Myometrial cell (primary cell): ENCODE measurements at places on chromosomes 2 and 18. TPM values are rescaled to one million over a fixed set of nuclear protein-coding genes. Genes with fewer than 3 reads are reported as not detected.

Gene WDR33
- 12.7 and 14.2 TPM in 2 replicates for total RNA-seq

Gene TLX2
- not detected in 2 replicates for total RNA-seq

Gene EVX2
- not detected in 2 replicates for total RNA-seq

Gene CRYBA2
- not detected in 2 replicates for total RNA-seq

Gene STAM2
- total RNA-seq: 31.7 and 38.3 TPM in 2 replicates

Gene DSG1
- total RNA-seq: not detected in 2 replicates

Gene CNGA3
- total RNA-seq: not detected in 2 replicates

Gene PLGLB2
- not detected in 2 replicates for total RNA-seq

Gene EN1
- total RNA-seq: not detected in 2 replicates

Gene CFAP65
- total RNA-seq: not detected in 2 replicates

Gene SS18
- 56.8 and 63.6 TPM in 2 replicates for total RNA-seq

Gene CRYGD
- not detected in 2 replicates for total RNA-seq

Gene FAM110C
- not detected in 2 replicates for total RNA-seq

Gene IFIH1
- total RNA-seq: 2.9 and 5.7 TPM in 2 replicates

Gene CD8B2
- total RNA-seq: not detected in 2 replicates

Gene MYO1B
- total RNA-seq: 43.4 and 45.0 TPM in 2 replicates

Gene TMEM178A
- not detected in 2 replicates for total RNA-seq

Gene IL1RN
- not detected in 2 replicates for total RNA-seq

Gene TCF7L1
- total RNA-seq: 0.35 and 1.7 TPM in 2 replicates

Gene TMEM182
- total RNA-seq: 3.7 and 4.3 TPM in 2 replicates

Gene TGFA
- total RNA-seq: not detected in 2 replicates

Gene SEPTIN10
- total RNA-seq: 66.6 and 79.8 TPM in 2 replicates

Gene RBM45
- 10.1 and 11.3 TPM in 2 replicates for total RNA-seq

Gene COL4A4
- total RNA-seq: not detected in 2 replicates

Gene MALL
- total RNA-seq: 204 and 210 TPM in 2 replicates

Gene DPP10
- not detected in 2 replicates for total RNA-seq

Gene BCL2L11
- total RNA-seq: 5.0 TPM in 1 of 2 replicates, not detected in the other

Gene PPP1R1C
- 0.29 TPM in 1 of 2 replicates, not detected in the other for total RNA-seq

Gene DCDC2C
- not detected in 2 replicates for total RNA-seq

Gene ASB1
- total RNA-seq: 46.7 and 60.3 TPM in 2 replicates

Gene ALPI
- not detected in 2 replicates for total RNA-seq

Gene PSD4
- 3.2 and 4.6 TPM in 2 replicates for total RNA-seq

Gene ALK
- not detected in 2 replicates for total RNA-seq

Gene SOX11
- 0.18 and 0.29 TPM in 2 replicates for total RNA-seq

Gene IL1R1
- total RNA-seq: 40.1 and 44.3 TPM in 2 replicates

Gene SIX3
- total RNA-seq: not detected in 2 replicates

Gene ARHGAP15
- total RNA-seq: not detected in 2 replicates

Gene PAX3
- total RNA-seq: not detected in 2 replicates

Gene ZAP70
- not detected in 2 replicates for total RNA-seq
